Activated CD4-positive, CD25-positive, alpha-beta regulatory T cell treated with anti-CD3 and anti-CD28 coated beads, Interleukin-2, amount 50 U/mL, for 24 hours (primary cell): ENCODE measurements at places on chromosomes 7 and 10.

DNA sequence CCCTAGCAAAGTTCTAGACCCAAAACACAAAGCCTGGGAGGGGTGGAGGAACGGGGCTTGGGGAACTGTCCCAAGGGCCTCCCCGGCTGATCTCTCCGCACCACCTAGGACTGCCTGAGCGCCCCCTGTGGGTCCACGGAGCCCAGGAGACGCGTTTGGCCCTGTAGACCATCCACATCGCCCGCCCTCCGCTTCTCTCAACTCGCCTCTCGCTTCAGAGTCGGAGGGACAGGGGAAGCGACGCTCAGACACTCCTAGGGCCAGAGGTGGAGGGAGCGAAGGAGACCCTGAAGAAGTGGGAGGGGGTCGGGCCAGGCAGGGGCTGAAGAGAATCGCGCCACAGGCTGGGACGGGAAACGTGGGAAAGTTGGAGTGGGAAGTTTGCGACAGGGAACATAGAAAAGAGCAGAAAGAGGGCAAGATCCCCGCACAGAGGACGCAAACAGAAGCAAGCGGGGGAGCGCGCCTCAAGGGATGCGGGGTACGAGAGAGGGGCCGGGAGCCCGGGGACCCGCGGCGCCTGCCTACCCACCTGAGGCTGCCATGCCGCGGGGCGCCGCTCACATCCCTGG lies 378 bp downstream of the PIK3AP1 start:
- peak; percentile 73 for ATAC-seq

- no peak for ATAC-seq
Observed at GRCh38 chr7:12685550-12685949, 1.9 kb upstream of the ARL4A start.

DNA sequence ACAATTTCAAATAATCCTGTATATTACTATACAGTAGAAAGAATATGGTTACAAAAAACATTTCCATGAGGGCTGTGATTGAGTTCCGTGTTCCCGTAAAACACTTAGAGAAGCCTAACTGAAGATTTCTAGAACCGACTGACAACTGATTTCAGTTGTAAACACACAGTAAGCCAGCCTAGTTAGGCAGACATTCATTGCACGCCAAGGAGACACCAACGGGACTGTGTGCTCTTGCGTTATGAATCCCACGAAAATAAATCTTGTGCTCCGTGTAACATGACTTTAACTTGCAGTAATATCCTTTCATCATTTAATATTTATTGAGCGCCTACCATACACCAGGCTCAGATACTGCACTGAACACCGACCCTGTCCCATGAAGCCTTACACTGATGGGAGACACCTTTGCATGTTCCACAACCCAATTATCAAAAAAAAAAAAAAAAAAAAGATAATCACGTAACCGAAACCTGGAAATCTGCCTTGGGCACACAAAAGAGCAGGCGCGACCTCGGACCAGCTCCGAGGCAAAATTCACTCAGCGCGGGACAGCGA lies 420 bp upstream of the KLHL7 start:
- ATAC-seq: peak; percentile 23

- ATAC-seq: no peak
Observed at GRCh38 chr7:120097020-120097419, 176.0 kb upstream of the KCND2 start.

DNA sequence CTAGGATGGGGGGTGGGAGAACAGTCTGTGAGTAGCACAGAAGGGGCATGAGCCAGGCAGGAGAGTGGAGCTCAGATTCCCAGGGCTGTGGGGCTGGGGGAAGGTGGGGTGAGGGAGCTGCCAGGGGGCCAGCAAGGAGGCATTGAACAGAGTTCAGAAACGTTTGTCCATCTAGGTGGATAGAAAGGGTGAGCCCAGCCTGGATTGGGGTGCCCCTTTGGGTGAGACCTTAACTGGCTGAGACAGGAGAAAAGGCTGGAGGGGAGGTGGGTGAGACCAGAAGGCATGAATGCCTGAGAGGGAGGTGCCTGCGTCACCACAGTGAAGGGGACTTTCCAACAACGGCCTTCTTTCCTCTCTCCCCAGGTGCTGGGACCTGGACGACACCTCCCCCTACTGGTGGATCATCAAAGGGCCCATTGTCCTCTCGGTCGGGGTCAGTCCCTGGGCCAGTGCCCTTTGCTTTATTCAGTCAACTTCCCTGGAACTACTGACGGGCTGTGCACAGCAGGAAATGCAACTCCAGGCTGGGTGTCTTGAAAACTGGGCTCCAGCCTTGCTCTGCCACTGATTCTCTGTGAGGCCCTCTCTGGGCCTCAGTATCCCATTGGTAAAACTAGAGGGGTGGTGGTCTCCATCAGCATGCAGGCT lies 11.0 kb downstream of the GHRHR start:
- peak; percentile 61 for ATAC-seq

DNA sequence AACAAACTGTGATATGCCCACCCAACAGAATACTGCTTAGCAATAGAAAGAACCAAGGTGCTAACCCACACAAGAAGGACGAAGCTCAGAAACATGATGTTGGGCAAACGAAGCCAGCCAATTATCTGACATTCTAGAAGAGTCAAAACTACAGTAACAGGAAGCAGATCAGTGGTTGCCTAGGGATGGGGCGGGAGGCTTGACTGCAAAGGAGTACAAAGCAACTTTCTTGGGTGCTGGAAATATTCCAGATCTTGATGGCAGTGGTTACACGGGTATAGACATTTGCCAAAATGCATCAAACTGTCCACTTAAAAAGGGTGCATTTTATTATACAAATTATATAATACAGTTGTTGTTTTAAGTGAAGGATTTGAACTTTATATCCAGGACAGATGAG lies 41.1 kb upstream of the RET start:
- ATAC-seq: no peak

DNA sequence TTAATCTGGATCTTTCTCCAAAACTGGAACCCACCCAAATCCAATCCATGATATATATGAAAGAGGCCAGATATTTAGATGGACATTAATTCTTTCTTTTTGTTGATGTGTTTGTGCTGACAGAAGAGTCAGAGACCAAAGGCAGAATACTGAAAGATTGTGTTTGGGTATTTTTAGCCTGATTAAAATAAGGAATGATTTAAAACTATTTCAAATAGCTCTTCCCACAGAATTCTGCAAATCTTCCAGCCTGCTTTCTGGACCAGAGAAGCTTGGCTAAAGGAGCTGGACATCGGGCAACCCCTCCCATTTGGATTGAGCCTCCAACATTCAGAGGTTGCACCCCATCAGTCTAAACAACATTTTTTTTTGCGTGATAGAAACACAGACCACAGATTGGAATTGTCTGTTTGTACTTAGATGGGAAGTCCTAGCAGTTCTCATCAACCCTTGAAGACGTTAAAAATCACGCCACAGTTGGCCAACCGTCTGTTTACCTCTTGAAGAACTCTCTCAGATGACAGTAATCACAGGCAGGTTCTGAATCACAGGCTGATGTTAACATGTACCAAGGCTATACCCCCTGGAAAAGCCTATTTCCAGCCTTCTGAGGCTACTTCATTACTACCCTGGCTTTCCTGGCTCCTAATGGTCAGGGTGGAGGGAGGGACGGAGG lies 155.2 kb upstream of the NRP1 start:
- no peak for ATAC-seq

- no peak for ATAC-seq
Observed at GRCh38 chr10:101405001-101405400, 51.0 kb downstream of the BTRC start.

DNA sequence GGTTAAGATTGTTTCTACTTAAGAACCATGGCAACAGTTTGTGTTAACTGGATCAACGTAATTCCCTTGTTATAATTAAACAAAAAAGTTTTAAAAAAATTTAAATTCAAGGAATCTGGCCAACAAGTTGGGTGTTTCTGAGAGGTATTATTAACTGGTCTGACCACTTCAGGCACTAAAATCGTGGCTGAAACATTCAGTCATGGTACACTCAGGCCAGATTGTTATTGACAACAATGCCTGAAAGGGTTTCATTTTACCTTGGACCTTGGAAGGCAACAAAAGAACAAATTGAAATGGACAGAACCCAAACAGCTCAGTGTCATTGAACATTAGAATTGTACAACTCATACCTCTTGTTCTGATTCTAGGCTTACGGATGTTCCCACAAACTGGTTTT lies 103.3 kb upstream of the ARMC3 start:
- ATAC-seq: no peak

DNA sequence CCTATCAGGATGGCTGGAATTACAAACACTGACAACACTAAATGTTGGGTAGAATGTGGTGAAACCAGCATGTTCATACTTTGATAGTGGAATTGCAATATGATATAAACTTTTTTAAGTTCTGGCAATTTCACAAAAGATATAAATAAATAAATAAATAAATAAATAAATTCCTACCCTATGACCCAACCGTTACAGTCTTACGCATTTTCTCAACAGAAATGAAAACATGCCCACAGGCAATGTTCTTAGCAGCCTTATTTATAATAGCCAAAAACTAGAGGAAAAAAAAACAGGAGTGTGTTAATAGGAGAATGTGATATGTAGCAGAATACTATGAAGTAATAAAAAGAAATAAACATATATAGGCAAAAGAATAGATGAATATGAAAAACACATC lies 318.9 kb downstream of the IPMK start:
- ATAC-seq: no peak

DNA sequence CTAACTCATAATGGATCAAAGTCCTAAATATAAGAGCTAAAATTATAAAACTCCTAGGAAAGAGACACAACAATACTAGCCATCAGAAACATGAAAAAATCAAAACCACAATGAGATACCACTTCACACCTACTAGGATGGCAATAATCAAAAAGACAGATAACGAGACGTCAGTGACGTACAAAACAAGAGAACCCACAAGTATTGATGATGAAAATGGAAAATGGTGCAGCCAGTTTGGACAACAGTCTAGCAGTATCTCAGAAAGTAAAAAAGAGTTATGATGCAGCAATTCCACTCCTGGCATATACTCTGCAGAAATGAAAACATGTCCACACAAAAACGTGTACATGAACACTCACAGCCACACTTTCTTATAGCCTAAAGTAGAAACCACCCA lies 173.5 kb downstream of the SRPK2 start:
- no peak for ATAC-seq

GRCh38 chr7:66921396-66921917 lies 432 bp downstream of the TMEM248 start:
- ATAC-seq: no peak

GRCh38 chr10:44636625-44637024 lies 251.7 kb upstream of the CXCL12 start:
- ATAC-seq: no peak

DNA sequence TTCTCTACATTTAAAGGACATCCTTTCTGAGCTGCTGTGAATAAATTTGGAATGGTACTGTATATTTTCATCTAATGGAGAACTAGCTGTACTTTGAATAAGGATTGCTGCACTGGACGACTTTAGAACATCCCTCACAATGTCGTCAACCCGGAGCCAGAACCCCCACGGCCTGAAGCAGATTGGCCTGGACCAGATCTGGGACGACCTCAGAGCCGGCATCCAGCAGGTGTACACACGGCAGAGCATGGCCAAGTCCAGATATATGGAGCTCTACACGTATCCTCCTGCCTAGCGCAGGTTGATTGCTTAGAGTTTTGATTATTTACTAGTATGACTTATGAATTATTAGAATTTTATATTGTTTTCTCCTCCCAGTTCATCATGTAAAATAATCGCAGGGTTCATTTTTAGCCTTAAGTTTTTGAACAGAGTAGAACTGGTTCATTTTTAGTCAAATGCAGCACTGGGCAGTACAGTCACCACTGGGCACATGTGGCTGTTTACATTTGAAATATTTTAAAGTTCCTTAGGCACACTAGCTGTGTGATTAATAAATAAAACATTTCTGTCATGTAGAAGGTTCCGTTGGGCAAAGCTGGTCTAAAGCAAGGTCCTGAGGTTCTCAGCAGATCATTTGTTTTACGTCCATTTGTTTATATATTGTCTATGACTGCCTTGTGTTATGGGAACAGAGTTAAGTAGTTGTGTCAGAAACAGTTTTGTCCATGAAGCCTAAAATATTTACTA lies 31.5 kb downstream of the CUL1 start:
- ATAC-seq: no peak

GRCh38 chr7:8597565-8597964 lies 164.2 kb downstream of the NXPH1 start:
- no peak for ATAC-seq

- no peak for ATAC-seq
Observed at GRCh38 chr10:78968943-78969342, 99.8 kb upstream of the ZMIZ1 start.

- ATAC-seq: no peak
Observed at GRCh38 chr7:70214071-70214470, 615.8 kb downstream of the AUTS2 start.

DNA sequence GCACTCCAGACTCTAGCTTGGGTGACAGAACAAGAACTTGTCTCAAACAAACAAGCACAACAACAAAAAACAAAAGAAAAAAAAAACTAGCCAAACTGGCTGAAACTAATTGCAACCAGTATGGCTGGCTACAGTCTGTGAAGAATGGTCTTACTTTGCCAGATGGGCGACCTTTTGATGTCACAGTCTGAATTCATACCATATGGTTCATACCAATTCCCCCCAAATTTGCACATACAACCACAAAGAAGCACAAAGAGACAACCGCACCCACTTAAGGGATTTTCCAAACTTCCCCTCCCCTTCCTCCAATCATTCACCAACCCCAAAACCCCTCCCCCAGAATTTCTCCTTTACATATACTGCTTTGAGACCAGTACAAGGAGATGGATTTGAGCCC lies 114.2 kb downstream of the SPAG6 start:
- ATAC-seq: no peak

DNA sequence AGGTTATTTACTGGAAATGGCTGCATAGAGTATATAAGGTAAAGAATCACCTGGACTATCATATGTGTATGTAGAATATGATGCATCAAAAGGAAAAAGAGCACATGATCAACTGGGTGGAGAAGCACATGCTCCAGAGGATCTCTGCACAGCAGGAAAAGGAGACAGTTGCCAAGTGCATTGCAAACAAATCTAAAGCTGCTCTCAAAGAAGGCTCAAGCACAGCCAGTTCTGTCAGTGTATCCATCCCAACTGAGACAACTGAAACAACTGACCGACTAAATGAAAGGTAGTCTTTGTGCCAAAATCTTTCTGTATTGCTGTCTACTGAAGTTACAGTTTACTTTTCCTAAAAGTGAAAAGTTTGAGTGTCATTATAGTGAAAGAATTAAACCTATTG lies 83.2 kb upstream of the SGCE start:
- no peak for ATAC-seq

DNA sequence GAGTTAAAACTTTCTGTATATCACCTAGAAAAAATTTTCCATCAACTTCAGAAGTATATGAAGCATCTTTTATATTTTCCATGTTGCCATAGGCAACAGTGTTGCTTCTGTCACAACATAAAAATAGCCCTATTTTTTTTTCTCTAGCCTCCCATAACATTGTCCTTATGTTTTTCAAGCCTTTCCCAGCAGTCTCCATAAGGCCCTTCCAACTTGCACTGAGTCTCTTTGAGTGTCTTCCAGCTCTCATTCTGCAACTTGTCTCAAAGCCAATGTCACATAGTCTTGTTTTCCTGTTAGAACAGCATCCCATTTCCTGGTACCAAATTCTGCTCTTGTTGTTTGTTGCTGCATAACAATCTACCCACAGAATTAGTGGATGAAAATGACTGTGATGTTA lies 1055.5 kb upstream of the GHITM start:
- ATAC-seq: no peak
